ENCODE measurements at places on chromosomes 3 and 15.

DNA sequence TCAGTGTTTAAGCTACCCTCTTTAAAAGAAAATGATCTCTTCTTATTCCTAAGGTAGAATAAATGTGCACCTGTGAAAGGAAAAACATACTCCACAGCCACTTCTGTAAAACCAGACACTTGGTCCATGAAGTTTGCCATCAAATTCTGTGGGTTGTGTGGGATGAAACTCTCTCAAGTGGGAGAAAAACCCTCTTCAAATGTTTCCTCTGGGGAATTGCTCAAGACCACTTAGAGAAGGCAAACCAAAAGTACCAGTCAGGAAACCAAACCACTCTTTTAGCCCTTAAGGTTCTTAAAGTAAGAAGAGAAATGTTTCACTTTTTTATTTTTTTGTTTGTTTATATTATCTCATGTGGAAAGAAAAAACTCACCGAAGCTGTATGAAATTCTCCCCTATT is 1.2 kb downstream of the COL8A1 start:
- DNase-seq: no peak

DNA sequence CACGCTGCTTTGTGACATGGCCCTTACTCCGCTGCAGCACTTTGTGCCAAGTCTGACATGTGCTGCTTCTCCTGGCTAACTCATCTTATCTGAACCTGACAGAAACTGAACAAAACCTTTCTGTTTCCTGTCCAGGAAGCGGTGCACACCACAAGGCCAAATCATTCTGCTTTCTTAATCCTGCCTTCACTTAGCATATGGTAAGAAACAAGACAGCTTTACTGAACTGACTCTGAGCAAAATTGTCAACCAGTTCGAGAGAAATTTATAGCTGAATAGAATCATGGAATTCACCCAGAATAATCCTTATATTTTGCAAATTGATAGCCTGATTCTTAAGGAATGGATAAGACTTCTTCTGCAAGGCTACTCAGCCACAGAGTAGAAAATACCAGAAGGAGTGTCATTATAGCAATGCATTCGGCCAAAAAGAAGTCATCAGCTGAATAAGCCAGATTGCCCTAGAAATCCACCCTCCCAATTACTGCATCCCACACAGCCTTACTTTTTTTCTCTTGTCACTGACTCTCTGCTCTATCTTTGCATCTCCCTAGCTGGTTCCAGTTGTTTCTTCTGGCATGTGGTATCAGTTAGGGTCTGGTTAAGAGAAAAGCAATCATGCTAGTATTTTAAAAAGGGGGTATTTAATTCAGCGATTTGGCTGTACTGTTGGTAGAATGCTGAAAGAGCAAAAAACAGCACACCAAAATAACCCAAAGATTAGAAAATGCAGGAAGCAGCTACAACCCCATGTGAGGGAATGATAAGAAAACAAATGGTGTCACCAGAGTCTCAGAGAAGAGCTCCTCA is 41.6 kb upstream of the STRIT1 start:
- no peak for DNase-seq

DNA sequence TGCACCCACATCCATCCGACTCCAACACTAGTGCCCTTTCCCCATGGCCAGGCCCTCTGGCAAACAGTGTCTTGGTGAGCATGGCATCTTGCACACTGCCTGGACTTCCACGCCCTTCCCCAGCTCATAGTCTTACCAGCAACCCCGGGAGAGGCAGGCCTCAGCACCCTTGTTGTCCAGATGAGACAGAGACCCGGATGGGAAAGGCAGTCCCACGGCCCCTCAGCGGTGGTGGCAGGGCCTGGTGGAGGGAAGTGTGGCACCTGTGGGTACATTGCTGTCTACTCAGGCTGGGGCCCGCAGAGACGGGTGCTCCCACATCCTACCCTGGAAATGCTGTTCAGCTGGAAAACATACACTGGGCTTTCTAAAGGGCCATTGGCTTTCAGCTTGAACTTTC is 28.4 kb downstream of the HDAC11 start:
- no peak for DNase-seq

- no peak for DNase-seq
Observed at GRCh38 chr3:144244662-144245061, 273.0 kb downstream of the DIPK2A start.

DNA sequence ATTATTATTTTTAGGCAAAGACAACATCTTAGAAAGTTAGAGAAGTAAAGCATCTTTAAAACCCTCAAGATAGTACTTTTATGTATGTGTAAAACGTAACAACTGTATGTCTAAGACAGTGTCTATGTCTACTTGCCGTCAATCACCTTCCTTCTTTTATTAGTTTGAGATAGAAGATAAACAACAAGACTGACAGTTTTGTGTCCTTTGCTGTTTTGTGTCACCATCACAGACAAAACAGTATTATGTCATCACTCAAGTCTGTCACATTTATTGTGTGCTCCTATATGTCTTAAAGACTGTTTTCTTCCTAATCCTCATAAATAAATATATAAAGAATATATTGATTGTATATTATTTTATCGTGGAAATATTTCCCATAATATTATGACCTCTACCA is 908.3 kb downstream of the CADM2 start:
- no peak for DNase-seq

DNA sequence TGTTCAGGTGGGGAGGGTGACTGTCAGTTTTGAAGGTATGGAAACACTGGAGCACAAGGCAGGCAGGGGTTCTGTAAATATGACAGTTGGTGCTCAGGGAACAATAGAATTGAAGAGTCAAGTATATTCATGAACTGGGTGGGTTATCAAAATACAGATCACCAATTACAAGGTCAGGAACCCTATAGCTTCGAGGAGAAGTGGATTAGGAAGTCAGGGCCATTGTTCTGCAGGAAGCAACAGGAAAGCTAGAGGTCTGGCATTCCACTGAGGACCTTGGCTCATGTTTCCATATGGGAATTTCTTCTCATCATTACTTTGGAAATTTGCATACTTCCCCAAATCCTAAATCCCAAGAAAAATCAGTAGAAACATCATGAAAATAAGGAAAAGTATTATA is 125.9 kb downstream of the MYRIP start:
- no peak for DNase-seq

- no peak for DNase-seq
Observed at GRCh38 chr3:13018043-13018451, 55.2 kb downstream of the IQSEC1 start.

DNA sequence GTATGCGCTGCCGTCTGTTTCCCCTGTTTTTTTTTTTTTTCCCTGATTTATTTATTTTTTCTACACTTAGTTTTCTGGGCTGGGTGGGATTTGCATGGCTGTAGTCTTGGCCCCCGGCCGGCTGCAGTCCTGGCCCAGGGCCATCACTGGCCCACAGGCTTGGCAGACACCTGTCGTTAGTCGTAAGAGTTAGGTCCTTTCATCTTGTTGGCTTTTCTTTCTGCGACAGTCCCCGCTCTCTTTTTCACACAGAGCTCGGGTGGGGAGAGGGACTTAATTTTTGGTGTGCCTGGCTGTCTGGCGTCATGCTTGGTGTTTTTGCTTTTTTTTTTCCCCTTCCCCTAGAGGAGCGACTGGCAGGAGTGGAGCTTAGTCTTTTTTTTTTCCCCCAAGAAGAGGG is 183.4 kb downstream of the KLF13 start:
- no peak for DNase-seq

GRCh38 chr3:158264894-158265293 is 155.0 kb downstream of the RSRC1 start:
- DNase-seq: no peak

DNA sequence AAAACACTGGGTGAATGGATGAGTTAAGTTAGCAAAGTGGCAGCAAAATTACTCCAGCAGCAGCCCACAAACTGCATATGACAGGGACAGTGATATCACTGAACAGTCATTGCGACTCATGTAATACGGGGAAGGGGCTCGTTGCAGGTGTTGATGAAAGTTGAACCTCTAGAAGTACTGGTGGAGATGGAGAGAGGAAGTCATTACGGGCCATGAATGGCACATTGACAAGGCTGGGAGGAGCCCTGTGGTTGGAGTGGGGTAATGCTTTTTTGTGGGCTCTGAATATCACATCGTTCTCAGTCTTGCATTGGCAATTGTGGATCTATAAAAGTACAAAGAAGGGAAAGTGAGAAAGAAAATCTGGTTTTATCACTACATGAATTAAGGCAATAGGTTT is 278.1 kb downstream of the ZPLD1 start:
- no peak for DNase-seq

- DNase-seq: no peak
Observed at GRCh38 chr3:31732548-31732947, 199.8 kb downstream of the STT3B start.

GRCh38 chr3:37753428-37753827 is 108.3 kb upstream of the CTDSPL start:
- no peak for DNase-seq

- DNase-seq: no peak
Observed at GRCh38 chr3:49813497-49814174, at the start of gene UBA7. TSS of gene UBA7 (minus strand) at chr3:49813953. CDS start at chr3:49813787, 166 bp downstream.

- no peak for DNase-seq
Observed at GRCh38 chr15:70882361-70882760, 9.9 kb downstream of the THAP10 start.

DNA sequence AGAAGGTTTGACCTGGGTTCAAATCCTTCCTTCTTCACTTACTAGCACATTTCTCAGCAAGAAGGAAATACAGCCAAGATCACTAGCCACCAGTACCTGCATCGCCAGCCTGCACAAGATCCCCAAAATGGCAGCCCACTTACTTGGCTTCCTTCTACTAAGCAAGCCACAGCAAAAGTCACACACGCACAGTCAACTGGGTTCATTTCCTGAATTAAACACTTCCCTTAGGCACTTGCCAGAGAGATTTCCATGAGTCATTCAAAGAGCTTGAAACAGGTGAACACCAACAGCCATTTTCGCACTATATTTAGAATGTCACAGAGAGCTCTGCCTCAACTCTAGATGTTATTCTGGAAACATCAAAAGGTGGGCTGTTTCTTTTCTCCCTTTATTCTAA is 42.6 kb downstream of the MGLL start:
- no peak for DNase-seq

GRCh38 chr3:65979731-65980130 is 59.0 kb downstream of the MAGI1 start:
- no peak for DNase-seq

DNA sequence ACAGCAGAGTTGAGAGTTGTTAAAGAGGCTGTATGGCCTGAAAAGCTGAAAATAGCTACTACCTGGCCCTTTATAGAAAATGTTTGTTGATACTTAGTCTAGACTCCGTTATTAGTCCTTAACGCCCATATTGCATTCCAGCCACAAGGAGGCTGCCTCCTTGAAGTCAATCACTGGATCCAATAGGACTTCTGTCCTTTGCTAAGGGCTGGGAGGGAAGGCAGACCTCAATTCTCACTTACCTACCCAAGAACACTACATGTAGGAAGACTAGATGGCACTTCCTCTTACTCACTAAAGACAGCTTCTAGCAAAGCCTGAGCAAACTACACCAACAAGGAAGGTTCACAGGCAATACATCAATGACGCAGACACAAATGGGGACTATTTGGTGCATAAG is 139.5 kb upstream of the HACD2 start:
- DNase-seq: no peak

DNA sequence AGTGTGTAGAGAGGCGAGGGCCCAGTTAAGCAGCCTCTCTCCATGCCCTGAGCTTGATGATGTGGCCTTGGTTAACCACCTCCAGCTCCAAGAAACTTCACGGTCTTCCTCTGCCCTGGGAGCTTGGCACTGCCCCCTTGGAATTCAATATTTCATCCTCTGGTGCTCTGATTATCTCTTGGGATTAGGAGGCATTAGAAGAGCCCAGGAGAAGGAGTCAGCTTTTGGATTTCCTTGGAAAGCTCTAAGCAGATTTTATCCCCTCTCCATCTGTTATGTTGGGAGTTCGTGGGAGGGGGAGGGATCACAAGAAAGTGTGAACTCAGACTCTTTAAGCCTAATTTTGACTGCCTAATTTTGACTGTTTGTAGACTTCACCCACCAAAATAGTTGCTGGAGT is 132.7 kb upstream of the AGBL1 start:
- no peak for DNase-seq

DNA sequence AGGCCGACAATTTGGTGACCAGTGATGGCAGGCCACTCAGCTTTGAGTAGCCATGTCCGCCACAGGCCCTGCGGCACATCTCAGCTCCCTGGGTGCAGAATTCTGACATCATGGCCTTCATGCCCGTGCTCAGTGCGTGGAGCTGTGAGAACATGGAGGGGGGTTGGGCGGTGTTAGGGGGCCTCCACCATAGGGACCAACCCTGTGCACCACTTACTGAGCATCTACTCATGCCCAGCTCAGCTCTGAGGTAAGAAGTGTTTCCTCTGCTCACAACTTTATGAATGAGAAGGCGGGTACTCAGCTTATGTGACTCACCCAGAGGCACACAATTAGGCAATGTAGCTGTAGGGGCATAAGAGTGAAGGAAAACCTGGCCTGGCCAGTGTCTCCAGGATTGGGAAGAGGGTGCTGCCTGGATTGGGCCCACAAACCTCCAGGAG is 10.5 kb downstream of the ACOX2 start:
- DNase-seq: no peak

All from Panc1 (cell line).